ENCODE measurements at places on chromosomes 5 and 9.

DNA sequence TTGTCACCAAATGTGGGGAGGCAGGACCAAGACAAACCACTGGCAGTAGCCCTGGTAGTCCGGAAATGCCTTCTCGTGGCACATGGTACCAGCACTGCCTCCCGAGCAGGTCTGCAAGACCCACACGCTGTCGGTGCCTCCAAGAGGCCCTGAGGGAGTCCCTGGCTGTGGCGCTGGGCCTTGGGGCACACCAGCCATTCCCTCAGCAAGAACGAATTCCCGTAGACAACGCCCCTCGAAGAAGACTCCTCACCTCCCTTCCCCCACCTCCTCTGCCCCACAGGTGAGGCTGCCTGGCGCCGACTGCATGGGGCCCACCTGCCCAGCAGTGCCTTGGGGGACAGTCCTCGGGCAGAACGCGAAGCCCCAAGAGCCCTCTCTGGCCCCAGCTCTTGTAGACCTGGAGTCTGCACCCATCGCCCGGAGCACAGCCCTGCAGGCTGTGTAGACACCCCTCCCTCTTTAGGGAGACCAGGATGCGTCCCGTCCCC lies 56.0 kb downstream of the EXD3 start:
- no peak for DNase-seq

GRCh38 chr5:88875341-88876234 lies 7.4 kb downstream of the MEF2C start:
- DNase-seq: peak; percentile 31

GRCh38 chr5:180521591-180521990 lies 27.4 kb downstream of the CNOT6 start:
- no peak for DNase-seq

- DNase-seq: no peak
Observed at GRCh38 chr5:53260446-53260845, 150.9 kb upstream of the MOCS2 start.

DNA sequence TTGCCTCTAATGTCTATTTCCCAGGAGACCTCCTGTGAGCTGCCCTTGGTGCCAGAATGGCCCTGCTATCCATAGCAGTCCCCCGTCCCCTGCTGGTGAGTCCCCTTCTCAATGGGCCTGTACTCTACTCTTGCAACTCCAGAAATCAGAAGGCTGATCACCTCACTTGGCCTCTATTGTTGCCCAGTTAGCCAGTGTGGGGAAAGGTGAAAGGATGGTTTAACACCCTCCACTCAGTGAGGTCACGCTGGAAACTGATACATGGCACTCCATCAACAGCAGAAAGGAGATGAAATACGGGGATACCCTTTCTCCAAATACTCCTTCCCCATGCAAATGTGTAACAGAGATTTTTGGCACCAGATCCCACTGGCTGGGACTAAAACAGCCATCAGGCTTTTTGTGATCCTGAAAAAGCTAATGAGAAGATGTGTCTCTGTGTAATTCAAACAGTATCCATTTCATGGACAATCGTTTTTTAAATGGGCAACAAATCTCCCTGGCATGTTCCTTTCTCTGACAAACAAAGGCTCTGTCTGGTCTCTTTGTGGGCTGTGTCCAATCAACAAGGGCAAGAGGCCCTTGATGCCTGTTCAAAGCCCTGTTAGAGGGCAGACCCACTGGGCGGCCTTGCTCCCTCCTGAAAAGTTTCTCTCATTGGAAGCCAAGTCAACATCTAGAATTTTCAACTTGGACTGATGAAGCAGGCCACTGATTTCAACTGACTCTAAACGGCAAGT lies 343.7 kb downstream of the SPOCK1 start:
- no peak for DNase-seq

DNA sequence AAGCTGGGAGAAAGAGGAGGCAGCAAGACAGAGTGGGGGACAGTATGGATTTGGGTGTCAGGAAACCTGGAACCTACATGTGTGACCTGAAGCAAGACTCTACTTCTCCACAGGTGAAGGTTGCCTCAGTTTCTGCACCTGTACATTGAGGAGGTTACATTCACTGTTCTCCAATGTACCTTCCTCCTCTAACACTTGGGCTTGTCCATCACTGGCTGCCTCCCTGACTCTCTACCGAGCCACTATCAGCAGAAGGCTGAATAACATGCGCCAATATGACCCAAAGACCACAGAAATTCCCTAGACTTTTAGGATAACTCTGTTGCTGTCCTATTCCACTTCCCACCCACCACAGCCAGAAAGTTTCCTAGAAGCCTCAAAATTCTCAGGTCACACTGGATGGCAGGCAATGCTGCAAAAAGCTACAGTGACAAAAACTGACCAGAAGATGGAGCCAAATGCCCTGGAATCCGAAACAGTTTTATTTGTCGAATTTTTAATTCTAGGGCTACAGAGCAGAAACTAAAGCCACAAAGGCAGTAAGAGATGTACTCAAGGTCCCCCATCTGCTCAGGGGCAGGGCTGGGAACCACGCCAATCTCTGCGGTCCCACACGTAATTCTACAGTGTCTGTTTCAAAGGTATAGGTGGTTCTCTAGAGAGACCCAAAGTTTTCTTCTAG lies 64.4 kb downstream of the FAM114A2 start:
- DNase-seq: peak; percentile 64

- DNase-seq: no peak
Observed at GRCh38 chr9:37144762-37145161, 24.4 kb downstream of the ZCCHC7 start.

DNA sequence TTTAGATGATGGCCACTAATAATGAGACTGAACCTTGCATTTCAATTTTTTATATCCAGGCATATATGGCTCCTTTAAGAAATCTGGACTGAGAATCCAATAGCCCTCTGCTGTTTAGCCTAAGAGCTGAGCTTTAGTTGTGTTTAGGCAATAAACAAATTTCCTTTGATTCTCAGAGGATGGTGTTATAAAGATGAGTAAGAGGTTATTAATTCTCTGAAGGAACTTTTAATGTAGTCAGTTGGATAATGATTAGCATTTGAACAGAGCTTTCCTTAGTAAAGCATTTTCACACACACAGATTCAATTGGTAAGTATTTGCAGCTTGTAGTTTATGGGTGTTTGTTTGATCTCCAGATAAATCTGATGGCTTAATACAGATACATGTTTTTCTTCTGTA lies 149.6 kb downstream of the PRR16 start:
- no peak for DNase-seq

- DNase-seq: no peak
Observed at GRCh38 chr9:22105005-22105722, 96.1 kb upstream of the CDKN2B start.

DNA sequence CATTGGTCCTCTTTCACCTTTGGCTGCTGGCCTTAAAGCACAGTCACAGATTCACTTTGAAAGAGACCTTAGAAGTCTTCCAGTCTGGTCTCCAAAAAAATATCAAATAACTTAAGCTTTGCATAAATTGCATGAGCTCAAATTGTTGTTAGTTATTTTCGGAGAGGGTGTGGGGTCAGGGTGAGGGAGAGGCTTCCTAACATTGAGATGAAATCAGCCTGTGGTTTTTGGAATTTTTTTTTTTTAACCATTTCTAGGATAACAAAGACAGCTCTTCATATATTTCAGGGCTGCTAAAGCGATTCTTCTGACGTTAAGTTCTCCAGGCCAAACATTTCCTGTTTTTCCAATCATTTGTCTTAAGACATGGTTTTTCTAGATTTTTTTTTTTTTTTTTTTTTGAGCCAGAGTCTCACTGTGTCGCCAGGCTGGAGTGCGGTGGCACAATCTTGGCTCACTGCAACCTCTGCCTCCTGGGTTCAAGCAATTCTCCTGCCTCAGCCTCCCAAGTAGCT lies 4.5 kb downstream of the OCLN start:
- no peak for DNase-seq

DNA sequence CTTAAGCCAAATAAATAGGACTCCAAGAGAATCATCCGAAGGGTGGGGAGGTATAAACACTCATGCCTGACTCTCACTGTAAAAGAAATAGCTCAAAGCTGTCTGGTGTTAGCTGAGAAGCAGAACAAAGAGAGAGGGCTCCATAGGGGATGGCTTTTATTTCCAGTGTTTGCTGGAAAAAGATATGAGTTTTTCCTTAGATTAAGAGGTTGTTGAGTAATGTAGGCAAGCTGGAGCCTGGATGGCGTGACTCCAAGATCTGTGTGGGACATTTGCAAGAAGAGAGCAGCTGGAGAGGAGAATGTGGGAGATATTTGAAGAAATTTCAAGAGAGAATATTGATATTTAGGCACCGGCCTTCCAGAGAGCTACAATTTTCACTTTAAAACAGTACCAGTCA lies 793.7 kb upstream of the RGMB start:
- no peak for DNase-seq

DNA sequence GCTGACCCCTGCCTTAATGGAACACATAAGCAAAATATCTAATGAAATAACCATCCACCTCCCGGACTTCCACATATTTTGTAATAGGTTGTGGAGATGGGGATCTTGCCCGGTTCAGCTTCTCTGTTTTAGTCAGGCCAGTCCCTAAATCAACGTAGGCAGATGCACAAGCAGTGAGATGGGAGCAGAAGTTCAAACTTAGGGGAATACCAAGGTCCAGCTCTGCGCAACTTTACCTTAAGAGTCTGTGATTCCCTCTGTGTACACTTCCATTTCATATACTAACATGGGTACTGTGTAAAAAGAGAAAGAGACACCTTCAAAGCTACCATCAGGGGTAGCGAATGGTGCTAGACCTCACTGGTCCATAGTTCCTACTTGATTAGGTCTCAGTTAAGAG lies 110.9 kb downstream of the NTRK2 start:
- no peak for DNase-seq

GRCh38 chr9:116717150-116717549 lies 30.0 kb downstream of the TRIM32 start:
- DNase-seq: peak; percentile 33

DNA sequence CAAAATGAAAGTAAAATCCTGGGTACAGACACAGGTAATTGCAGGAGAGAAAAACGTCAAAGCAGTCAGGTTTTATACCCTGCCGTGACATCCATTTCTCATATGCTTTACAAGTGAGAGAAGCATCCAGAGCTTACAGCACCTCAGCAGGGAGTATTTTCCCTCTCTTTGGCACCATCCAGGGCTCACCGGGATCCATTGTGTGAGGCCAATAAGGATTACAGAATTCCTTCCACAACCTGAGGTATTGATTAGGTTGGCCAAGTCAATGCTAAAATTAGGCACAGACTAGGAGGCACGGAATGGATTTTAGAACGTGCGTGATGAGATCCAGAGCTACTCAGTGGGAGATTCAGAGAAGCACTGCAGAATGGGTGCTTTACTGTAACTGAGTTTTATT lies 296.6 kb downstream of the FBXL7 start:
- no peak for DNase-seq

- DNase-seq: peak; percentile 81
Observed at GRCh38 chr9:3906437-3907213, 380.8 kb upstream of the RFX3 start.

DNA sequence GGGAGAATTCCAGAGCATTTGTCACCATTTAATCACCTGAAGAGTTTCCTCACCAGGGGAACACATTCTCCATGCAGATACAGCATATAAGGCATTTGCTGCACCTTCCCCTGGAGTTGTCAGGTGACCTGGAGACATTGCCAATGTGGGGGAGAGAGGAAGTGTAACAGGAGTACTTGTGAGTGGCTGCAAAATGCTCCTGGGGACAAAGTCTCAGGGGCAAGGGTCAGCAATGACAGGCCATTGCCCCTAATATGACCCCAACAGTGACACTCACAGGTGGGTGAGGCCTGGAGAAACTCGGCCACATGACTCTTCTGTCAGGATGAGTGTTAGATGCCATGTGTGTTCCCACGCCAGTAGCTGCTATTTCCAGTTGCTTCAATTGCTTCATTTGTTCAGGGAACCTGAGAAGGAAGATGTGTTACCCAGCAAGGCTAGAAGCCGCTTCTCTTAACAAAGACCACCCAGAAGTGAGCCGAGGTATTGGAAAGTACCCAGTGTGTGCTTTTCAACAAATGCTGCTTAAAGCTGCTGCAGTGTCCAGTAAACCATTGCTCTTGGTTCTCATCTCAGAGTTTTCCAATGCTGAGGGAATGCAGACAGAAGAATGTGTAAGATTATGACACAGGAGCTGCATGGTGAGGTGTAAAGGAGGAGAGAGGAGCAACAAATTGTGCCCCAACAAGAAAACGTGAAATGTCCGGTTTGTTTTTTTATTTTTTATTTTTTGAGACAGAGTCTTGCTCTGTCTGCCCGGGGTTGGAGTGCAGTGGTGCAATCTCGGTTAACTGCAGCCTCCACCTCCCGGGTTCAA lies 128.2 kb upstream of the SLC44A1 start:
- no peak for DNase-seq

DNA sequence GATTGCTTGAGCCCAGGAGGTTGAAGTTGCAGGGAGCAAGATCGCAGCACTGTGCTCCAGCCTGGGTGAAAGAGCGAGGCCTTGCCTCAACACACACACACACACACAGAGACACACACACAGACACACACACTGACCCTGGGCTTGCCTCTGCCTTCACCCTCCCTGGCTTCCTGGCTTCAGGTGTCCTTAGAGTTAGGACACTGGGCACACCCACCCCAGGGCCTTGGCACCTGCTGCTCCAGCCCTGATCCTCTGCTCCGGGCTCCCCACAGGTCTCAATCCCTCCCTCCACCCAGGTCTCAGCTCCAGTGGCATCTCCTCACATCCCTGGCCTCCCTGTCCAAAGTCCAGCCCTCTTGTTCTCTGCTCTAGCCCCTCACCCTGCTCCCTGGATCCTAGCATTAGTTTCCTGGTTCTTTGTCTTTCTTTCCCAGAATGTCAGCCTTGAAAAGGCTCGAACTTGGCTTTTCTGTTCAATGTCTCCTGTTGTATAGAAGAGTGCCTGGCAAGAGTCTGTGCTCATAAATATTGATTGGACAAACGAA lies 212.9 kb downstream of the C9orf50 start:
- no peak for DNase-seq

- no peak for DNase-seq
Observed at GRCh38 chr9:87850391-87850790, 32.3 kb upstream of the SPATA31E1 start.

DNA sequence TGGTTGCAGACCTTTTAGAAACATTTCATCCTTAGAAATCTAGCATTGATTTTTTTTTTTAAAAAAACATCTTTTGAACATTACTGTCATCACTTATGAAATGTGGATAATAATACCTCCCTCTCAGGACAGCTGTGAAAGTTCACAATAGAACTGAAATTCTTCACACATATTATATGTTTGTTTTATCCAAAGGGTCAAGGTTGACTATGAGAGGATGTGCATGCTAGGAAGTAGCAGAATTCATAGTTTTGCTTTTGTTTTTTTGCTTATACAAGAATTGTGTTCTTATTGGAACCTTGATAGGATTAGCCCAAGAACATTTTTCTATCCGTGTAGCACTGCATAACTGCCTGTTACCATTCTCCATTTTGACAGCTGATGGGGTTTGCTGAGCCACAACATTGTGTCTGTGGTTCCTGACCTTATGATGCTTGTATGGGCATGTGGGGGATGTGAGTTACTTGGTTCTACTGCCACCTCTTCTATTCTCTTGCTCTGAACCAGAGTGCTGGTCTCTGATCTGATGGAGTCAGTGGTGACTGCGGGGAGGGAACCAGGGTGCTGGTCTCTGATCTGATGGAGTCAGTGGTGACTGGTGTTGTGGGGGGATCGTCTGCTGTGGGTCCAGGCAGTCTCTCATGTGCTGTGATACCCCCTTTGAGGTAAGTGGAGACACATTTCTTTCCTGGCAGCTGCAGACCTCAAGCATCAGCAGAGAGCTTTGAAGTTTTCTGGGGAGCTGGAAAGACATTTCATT lies 27.1 kb upstream of the ACTBL2 start:
- DNase-seq: no peak

All from cerebellar cortex (tissue), 1 donor.